Stimulated activated CD4-positive, alpha-beta T cell treated with anti-CD3 and anti-CD28 coated beads, Interleukin-1b, Interleukin-23, amount 100 ng/mL, for 1 hour (primary cell): ENCODE measurements at places on chromosomes 7 and 10.

GRCh38 chr7:45292481-45292880 lies 134.9 kb downstream of the RAMP3 start:
- DNase-seq = no peak

DNA sequence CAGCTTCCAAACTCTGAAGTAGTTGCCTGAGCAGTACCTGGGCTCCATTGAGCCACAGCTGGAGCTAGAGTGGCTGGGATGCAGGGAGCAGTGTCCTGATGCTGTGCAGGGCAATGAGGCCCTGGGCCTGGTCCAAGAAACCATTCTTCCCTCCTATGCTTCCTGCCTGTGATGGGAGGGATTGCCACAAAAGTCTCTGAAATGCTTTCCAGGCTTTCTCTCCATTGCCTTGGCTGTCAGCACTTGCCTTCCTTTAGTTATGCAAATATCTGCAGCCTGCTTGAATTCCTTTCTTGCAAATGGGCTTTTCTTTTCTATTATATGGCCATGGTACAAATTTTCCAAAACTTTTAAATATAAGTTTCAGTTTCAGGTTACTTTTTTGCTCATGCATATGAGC lies 972.2 kb upstream of the MBL2 start:
- DNase-seq = no peak

- DNase-seq = no peak
Measured at GRCh38 chr7:39197831-39198230, 220.1 kb downstream of the POU6F2 start.

GRCh38 chr7:63113713-63114285 lies 884.9 kb upstream of the ZNF722 start:
- no peak for DNase-seq

DNA sequence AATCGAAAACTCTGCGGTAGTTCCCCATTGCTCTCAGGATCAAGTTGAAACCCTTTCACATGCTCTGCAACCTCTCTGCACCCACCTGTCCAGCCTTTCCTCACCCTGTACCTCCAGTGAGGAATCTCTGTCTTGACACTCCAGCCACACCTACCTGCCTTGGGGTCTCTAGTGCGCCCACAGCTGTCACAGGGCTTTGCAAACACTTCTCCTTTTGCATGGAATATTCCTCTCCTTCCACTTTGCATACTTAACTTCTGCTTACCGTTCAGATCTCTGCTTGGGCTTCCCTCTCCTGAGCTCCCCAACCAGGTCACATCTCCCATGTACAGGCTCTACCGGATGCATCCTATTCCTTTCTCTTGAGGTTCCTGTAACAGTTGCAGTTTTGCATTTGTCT lies 6.6 kb upstream of the ZYX start:
- no peak for DNase-seq

- DNase-seq = no peak
Measured at GRCh38 chr10:47414752-47415519, 30.8 kb upstream of the ZNF488 start.

GRCh38 chr7:148717266-148717793 lies 18.6 kb downstream of the CUL1 start:
- DNase-seq = no peak

- DNase-seq = no peak
Measured at GRCh38 chr10:34549001-34549400, 266.1 kb downstream of the PARD3 start.

DNA sequence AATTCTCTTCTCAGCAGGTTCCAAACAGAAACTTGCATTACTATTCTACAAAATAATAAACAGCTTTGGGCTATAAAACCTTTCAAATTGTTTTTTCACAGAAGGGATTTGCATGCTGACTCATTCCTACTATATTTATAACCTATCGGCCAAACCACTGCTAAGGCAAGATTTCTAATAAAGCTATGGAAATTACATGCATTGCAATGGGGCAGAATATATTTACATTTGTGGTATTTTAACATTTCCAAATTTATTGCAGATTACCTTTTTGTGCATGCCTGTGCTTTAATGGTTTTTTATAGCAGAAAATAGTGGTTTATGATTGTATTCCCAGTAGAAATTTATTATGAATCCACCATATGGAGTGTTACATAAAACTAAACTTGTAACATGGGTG lies 69.0 kb upstream of the NPVF start:
- DNase-seq = no peak
